NCI-H446 (cell line): ENCODE measurements at places on chromosomes 6 and 20.
A peak's percentile ranks its signal among the peaks of the same experiment; 100 is the strongest.

- DNase-seq = no peak
Measured at GRCh38 chr6:88048578-88048977, 937 bp downstream of the SPACA1 start.

- DNase-seq = no peak
Measured at GRCh38 chr20:53930651-53931504, 139.5 kb downstream of the BCAS1 start.

DNA sequence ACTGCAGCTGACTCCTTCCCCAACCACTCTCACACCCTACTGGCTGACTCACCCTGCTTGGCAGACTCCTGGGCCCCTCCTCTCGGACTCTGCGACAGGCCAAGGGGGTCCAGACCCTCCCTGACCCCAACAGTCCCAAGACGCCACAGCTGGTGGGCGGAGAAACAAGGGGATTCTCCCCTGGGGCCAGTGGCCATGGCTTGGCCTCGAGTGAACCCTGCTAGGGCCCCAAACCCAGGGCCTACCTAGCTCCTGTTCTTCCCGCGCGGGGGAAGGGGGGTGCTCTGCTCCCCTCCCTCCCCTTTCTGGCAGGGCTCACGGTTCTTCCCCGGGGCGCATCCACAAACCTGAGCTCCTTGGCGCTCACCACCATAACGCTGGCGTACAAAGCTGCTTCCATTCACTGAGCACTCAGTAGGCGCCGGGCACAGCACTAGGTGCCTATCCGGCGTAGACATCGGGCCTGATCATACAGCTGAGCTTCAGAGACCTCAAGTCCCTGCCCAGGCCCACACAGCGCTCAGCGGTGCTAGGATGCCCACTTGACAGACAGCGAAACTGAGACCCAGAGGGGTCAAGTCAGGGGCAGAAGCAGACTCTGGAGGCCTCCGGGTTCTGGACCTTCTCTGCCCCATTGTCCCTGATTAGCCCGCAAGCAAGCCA, 597 bp downstream of the ADA start:
- DNase-seq = peak; percentile 12

- no peak for DNase-seq
Measured at GRCh38 chr6:164068527-164068926, 654.0 kb downstream of the QKI start.

DNA sequence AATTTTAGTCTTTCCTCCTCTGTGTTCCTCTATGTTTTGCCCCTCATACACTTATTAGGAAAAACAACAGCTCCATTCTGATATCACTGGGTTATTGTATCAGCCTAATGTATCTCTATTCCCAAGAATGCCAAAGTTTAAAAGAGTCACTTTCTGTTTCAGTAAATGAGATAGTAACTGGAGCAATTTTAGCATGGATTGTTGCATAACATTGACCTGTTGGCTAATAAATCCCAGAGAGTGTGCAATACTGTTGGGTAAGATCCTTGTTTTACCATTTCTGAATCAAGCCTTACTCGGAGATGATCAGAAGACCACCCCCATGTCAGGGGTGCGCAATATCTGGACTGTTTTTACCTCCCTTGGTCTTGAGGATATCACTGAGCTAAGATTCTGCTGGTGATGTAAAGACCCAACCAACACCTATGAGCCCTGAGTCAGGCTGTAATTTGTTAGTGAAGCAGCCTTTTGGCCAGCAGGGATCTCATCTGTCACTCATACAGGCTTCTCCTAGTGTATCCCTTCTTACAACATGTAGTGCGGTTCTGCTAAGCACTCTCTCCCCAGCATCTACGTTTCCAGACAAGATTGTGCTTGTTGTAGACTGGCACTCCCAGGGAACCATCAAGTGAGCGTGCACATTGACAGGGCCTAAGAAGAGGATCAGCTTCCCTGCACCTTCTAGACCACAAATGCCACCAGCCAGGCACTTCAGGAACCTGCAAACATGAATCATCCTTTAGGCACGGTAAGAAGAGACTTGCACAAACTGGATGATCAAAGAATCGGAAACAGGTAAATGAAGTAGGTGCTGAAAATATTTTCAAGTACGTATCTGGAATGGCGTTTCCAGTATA, 11.5 kb upstream of the IPCEF1 start:
- DNase-seq = no peak

DNA sequence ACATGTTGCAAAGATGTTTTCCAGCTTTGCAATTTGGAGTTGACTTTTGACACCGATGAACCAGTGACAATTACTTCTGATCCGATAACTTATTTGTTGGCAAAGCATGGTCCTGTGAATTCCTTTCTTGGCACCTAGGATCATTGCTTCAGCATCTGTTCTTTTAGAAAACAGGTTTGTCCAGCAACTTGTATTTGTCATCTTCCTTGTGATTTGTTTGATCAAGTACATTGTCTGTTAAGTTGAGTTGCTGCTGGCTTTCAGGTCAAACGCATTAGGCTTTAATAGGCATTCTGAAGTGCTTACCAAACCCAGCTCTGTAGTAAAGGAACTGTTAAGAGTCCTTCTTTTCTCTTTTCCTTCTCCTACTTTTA, 192.4 kb upstream of the ZNF217 start:
- no peak for DNase-seq

- no peak for DNase-seq
Measured at GRCh38 chr6:160162030-160162566, 40.5 kb downstream of the SLC22A1 start.

- no peak for DNase-seq
Measured at GRCh38 chr20:62025394-62025793, 40.3 kb downstream of the TAF4 start.

GRCh38 chr20:24487648-24488047, 18.2 kb downstream of the SYNDIG1 start:
- DNase-seq = no peak

- no peak for DNase-seq
Measured at GRCh38 chr6:139540276-139540675, 165.8 kb upstream of the CITED2 start.

- DNase-seq = peak; percentile 24
Measured at GRCh38 chr6:12605888-12606345, 110.7 kb upstream of the PHACTR1 start.

GRCh38 chr6:66555082-66555481, 848.1 kb upstream of the EYS start:
- no peak for DNase-seq

GRCh38 chr6:31683591-31683990, 2.7 kb upstream of the LY6G5C start:
- DNase-seq = no peak

- no peak for DNase-seq
Measured at GRCh38 chr6:154229786-154230185, 126.8 kb downstream of the IPCEF1 start.

- DNase-seq = no peak
Measured at GRCh38 chr6:97917369-97917768, 634.4 kb upstream of the MMS22L start.

- DNase-seq = no peak
Measured at GRCh38 chr6:21858076-21858475, 264.5 kb downstream of the SOX4 start.

- no peak for DNase-seq
Measured at GRCh38 chr20:58832457-58832856, 18.2 kb downstream of the GNAS-AS1 start.

DNA sequence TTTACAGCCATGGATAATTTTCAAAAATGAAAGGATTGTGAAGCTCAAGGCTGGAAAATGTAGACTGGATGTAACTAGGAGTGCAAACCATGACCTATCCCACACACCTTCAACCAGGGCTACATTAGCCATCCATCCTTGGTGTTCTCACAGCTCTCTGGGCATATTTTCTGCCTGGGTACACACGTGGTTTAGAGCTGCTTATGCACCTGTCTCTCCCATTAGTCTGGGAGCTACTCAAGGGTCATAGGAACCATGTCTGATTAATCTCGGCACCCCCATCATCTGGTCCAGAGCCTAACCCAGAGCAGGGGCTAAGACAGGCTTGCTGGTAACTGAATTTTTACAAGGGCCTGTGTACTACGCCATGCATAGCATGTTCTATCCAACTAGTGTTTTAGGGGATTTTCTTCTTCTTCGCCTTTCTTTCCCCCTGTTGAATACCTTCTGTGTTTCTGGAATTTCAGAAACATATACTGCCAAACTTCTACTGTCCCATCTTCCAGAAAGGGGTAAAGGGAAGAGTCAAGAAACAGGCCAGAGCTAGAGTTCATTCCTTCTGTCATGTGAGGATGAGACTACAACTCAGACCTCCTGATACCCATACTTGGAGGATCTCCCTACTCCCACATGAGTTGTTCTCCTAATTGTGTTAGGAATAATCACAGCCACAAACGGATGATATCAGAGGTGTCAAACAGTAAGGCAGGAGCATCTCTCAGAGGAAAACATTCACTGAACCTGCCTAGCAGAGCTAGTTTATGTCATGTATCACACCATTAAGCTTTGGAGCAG, 25.4 kb upstream of the FAM83C start:
- no peak for DNase-seq
